Stimulated activated CD4-positive, alpha-beta T cell treated with anti-CD3 and anti-CD28 coated beads, Interleukin-15, amount 100 ng/mL, for 48 hours (primary cell): ENCODE measurements at places on chromosomes 2 and 18.
A peak's percentile ranks its signal among the peaks of the same experiment; 100 is the strongest.

DNA sequence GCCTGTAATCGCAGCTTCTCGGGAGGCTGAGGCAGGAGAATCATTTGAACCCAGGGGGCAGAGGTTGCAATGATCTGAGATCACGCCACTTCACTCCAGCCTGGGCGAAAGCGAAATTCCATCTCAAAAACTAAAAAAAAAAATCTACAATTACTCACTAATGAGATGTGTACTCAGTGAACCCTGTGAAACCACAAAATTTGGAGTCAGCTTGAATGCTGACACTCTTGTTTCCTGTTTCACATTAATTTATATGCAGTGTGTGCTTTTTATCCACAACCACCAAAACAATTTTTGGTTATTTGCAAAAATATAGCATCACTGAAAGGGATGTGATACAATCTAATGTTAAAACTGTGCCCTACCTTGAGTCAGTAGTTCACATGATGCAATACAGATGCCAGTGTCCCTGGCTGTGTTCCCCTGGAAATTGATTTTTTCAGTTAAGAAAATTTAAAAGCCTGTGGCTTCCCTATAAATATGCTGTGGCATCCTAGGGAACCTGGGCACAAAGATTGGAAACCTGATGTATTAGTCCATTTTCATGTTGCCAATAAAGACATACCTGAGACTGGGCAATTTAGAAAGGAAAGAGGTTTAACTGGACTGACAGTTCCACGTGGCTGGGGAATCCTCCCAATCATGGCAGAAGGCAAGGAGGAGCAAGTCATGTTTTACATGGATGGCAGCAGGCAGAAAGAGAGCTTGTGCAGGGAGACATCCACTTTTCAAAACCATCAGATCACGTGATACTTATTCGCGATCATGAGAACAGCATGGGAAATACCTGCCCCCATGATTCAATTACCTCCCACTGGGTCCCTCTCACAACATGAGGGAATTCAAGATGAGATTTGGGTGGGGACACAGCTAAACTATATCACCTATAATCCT lies 337.5 kb upstream of the NT5C1B start:
- DNase-seq: no peak

GRCh38 chr18:11947214-11948191 lies 33.8 kb upstream of the IMPA2 start:
- DNase-seq: peak; percentile 41

DNA sequence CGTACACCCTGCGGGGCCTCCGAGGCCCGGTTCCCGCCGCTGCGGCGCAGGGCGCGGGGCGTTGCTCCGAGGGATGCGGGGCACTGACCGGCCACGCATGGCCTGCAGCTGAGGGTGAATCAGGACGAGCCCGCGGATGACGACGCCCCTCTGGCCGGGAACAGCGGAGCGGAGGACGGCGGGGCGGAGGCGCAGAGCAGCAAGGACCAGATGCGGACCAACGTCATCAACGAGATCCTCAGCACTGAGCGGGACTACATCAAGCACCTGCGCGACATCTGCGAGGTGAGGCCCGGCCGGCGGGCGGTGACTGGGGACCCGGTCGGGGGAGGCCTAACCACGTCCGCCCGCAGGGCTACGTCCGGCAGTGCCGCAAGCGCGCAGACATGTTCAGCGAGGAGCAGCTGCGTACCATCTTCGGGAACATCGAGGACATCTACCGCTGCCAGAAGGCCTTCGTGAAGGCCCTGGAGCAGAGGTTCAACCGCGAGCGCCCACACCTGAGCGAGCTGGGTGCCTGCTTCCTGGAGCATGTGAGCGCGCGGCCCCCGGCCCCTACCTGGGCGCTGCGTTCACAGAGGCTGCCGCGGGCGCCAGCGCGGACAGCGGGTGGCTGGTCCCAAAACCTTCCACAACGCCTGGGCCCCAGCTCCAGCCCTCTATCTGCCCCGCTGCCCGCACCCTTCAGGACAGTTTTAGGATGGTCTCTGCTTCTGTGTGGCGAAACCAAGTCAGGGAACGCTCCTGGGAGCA lies 53.2 kb downstream of the FAM168B start:
- DNase-seq: no peak

DNA sequence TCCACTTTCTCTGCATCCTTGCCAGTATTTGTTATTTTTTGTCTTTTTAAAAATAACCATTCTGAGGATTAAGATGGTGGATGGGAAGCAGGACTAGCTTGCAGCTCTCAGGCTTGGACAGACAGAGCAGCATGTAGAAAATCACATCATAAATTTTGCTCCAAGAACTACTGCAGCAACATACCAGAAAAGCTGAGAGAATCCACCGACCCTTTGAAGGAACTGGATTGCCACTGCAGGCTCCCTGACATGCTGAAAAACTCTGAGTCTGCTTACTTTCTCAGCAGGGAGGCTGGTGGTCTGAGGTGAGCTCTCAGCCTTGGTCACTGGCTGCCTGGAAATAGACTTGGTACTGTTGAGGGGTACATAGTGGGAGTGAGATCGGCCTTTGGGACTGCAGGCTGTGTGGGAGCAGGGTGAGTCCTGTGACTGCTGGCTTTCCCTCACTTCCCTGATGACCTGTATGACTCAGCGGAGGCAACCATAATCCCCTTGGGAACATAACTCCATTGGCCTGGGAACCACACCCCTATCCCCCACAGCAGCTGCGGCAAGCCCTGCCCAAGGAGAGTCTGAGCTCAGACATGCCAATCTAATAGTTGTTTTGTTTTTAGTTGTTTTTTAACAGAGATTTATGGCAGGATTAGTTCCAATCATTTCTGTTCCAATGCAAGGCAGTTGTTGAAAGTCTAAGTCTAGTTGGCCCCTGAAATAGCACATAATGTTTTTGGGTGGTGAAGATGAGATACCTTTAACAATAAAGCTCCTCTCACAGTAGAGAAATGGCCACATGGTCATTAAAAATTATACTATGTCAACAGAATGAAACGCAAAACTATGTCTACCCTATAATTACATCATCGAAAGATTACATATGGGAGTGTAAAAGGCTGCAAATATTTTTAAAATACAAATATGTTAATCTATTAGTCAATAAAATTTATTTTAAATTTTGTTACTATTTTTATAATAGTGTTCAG lies 414.2 kb upstream of the CHAC2 start:
- DNase-seq: no peak

GRCh38 chr2:121043061-121043826 lies 241.8 kb downstream of the TFCP2L1 start:
- DNase-seq: no peak

GRCh38 chr2:219627103-219628100 lies at the start of gene SLC4A3:
SLC4A3 (plus strand) TSS chr2:219627630; CDS start chr2:219627993, 363 bp downstream.
- DNase-seq: no peak

- DNase-seq: no peak
Observed at GRCh38 chr2:172021074-172021931, 21.6 kb downstream of the METAP1D start.

GRCh38 chr2:128778843-128779242 lies 460.2 kb upstream of the HS6ST1 start:
- DNase-seq: no peak

DNA sequence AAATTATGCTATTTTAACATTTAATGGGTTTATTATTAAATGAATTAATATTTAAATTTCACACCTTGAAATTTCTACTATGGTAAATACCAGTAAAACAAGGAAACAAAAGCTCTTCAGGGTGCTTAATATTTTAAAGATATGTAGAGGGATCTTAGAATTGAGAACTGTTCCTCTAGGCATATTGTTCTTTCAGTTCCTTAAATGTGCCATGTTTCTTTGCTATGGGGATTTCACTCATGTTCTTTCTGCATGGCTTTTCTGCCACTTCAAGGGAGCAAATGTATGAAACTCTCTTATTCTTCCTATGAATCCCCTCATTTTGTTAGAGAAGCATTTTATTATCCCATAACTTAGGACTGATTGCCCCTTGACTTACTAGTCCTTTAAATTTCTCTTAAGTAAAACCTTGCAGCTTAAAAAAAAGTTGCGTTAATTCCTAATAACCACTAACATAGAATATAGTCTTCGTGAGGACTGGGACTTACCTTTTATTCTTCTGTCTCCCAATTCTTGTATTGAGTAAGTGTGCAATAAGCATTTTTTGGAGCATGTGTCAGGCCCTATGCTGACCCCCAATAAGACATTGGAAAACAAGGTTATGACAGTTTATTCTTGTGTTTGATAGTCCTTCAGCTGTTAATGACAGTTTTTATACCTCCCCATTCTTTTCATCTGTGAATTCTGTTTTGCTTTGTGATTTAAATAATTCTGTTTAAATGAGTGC lies 95.7 kb downstream of the BIRC6 start:
- DNase-seq: no peak

DNA sequence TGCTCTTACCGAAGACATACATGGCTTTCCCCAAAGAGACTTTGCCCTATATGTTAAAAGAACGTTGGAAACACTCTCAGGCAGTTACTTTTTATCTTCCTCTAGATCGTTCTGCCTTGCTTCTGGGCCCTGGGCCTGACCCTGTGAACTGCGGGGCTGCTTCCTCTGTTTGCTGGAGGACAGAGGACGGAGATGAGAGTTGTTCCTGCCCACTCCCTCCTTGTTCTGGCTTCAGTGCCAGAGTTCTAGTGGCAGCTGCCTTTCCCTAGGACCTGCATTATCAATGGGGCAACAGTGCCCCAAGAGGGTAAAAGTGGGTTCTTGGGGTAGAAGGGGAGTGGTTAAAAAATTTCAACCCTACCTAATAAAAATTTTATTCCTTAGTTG lies 6.5 kb upstream of the FN1 start:
- no peak for DNase-seq

DNA sequence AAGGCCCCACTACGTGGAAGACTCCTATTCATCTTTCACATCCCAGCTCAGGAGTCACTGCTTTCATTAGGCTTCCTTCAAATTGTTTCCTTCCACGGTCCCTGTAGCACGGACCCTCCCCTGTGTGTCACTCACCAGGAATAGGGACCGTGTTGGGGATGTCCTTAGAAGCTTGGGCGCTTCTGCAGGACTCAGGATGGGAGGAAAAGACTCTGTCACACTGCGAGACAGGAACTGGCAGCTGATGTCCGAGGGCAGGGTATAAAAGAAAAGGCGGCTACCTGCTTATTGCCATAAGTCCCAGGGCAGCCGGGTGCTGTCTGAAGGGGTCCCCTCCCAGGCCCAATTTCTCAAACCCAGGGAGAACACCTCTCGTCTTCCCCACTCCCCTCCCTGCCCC lies 79.1 kb downstream of the BCL2L11 start:
- DNase-seq: no peak

DNA sequence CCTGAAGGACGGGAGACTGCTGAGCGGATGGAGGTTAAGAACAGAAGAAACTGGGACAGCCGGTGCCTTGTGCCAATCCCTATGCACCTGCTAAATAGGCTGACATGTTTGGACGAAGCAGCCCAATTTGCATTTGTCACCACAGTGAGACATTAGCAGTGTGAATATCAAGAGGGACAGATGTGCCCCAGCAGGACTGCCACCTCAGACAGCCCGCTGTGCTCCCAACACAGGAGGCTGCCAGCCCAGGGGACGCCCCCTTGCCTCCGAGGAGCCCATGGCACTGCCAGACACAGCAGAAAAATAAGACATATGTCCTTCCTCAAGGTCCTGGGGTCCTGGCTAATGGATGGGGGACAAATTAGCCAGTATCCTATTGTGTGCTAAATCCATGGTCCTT lies 306.7 kb upstream of the POU3F3 start:
- no peak for DNase-seq

- no peak for DNase-seq
Observed at GRCh38 chr2:145626301-145626700, 1106.4 kb upstream of the ZEB2 start.

- DNase-seq: no peak
Observed at GRCh38 chr18:75005626-75006025, 203.3 kb downstream of the PTGR3 start.

- DNase-seq: no peak
Observed at GRCh38 chr2:55880416-55881143, 43.0 kb downstream of the EFEMP1 start.

DNA sequence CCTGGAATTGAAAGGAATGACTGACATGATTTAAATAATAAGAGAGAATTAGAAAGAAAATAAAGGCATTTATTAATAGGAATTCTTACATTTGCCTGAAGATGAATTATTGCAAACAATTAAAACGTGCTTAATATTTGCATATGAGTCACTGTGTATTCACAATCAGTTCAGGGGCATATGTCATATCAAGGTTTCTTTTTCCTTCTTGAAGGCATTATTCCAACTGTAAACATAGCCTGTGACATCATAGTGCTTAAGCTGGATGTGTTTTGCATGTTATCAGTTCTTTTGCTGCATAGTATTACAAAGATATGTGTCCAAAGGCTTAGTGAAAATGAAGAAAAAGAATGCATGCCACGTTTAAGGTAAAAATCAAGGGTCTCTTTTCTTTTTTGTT lies 80.8 kb downstream of the MEIS1 start:
- DNase-seq: no peak

GRCh38 chr2:11720752-11721151 lies 25.7 kb upstream of the LPIN1 start:
- DNase-seq: no peak

DNA sequence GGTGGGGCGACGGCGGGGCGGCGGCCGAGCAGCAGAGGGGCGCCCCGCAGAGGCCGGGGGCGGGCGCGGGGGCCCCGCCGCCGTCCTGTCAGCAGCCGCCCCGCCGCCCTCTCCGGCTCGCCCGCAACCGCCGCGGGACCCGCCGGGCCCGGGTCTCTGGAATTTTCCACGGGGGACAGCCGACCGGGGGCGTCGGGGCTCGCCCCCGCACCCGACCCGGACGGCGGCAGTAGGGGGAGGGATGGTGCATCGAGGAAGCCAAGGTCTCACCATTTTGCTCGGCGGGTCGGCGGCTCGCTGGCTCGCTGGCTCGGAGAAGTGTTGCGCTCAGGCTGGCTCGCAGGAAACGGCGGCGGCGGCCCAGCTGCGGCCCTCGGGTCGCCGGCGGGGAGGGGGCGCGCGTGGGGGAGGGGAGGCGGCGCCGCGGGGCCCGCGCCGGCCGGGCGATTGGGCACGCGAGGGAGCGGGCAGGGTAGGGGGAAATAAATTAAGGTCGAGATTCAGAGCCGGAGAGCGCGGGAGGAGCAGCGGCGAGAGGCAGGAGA lies 405 bp downstream of the PPP3R1 start:
- DNase-seq: no peak

GRCh38 chr2:147424766-147425165 lies 420.1 kb upstream of the ACVR2A start:
- no peak for DNase-seq

- no peak for DNase-seq
Observed at GRCh38 chr2:25483607-25484266, 142.0 kb upstream of the DNMT3A start.

DNA sequence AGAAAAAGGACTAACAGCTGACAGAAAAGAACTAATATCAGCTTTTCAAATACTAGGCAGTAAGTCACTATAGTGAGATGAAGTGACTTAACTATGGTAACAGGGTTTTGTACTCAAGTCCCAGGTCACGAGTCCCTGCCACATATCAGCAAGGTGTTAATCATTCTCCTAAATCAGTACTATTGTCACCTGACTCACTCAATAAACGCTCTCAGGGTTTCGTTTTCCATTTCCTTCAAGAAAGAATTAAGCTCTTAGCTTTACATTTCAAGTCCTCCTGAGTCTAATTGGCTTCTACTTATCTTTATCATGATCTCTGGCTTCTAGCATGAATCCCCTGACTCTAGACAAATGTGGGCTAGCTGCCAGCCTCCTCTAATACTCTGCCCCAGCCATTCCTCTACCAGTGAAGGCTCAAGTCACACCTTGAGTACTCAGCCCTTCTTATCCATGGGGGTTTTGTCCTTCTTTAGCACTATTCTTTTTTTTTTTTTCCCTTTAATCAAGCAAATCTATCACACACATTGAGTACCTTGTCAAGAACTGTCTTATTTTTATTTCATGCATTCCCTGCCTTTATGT lies 20.0 kb downstream of the BUB1 start:
- no peak for DNase-seq

GRCh38 chr2:101549371-101549770 lies 74.5 kb upstream of the RFX8 start:
- DNase-seq: no peak
